ENCODE measurements at places on chromosomes 4 and X. TPM values are rescaled to one million over a fixed set of nuclear protein-coding genes. Genes with fewer than 3 reads are reported as not detected.

- DNase-seq = no peak
These were observed 4.5 kb downstream of the PLXNB3 start for GRCh38 chrX:153768311-153769157.

The DMP1 gene
- not detected for total RNA-seq

DNA sequence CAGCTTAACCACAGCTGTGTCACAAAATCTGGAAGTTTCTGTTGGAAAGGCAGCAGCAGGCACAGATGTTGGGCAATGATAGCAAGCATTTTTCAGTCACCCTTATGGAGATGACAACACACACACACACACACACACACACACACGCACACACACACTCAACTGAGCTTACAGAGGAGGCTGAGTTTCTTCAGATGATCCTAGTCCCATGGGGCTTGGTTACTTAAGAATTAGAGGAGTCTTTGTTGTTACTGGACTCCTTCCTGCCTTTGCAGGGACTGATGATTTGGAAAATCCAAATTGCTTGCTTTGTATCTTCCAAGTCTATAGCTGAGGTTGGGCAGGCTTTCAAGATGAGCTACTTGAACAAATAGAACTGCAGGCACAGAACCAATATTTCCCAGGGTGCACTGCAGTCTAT is 740.1 kb upstream of the PITX2 start:
- DNase-seq = peak; percentile 77

The FMR1NB gene
- not detected for total RNA-seq

GRCh38 chr4:90904021-90904420 is 776.8 kb downstream of the CCSER1 start:
- DNase-seq = no peak

- DNase-seq = peak; percentile 56
These were observed 289.3 kb downstream of the BCOR start for GRCh38 chrX:39808471-39808917.

DNA sequence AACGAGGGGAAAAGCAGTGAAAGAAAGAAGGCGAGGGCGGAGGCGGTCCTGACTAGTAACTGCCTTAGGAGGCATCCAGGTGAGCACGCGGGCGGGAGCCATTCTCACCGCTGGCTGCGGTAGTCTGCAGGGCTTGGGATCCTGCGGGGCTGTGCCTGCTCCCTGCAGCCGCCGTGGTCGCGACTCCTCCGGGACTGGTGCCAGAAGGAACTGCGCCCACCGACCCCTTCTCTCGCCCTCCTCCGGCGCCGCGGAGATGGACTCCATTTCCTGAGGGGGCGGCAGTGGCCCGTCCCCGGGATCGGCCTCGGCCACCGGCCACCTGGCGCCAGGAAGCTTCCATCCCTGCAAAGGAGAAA is 543 bp downstream of the NFXL1 start:
- DNase-seq = no peak

GRCh38 chr4:182644683-182645050 is 272.5 kb downstream of the DCTD start:
- peak; percentile 23 for DNase-seq

The PRDM5 gene
- total RNA-seq = 12.3 TPM

DNA sequence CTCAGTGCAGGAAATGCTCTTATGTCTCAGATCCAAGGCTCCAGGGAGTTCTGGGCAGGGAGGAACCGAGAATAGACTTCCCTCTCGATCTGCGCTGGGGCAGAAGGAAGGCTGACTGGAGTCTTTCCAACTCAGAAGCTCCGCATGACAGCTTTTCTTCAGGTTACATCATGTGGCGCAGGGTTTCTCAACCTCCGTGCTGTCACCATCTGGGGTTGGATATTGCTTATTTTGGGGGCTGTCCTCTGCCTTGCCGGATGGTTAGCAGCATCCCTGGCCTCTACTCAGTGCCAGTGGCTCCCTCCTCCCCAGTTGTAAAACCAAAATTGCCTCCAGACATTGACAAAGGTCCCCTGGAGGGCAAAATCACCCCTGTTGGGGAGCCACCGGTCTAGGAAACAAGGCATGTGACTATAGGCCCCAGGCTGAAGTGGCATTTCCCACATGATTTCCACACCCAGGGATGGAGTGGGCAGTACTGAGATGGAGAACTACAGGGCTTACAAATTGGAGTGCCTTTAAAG is 21.4 kb downstream of the REELD1 start:
- DNase-seq = no peak

The VCX gene
- total RNA-seq = not detected

DNA sequence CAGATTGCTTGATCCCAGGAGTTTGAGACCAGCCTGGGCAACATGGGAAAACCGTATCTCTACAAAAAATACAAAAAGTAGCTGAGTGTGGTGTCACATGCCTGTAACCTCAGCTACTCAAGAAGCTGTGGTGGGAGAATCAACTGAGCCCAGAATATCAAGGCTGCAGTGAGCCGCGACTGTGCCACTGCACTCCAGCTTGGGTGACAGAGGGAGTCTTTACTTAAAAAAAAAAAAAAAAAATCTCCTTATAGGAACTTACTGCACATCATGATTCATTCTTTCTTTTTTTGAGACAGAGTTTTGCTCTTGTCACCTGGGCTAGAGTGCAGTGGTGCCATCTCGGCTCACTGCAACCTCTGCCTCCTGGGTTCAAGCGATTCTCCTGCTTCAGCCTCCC is 24.3 kb downstream of the UPF3B start:
- no peak for DNase-seq

DNA sequence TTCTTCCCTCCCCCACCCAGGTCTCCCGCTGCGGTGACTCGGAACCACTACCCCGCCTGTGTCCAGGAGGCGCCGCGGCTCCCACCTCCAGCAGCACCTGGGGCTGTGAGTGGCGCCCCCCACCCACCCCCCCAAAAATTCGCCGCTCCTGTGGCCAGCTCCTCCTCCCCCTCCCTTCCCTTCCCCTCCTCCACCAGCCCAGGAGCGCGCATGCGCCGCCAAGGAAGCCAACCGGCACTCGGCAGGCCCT is 278 bp downstream of the CLOCK start:
- no peak for DNase-seq

The AR gene
- total RNA-seq = 24.1 TPM

The JAKMIP1 gene
- total RNA-seq = not detected

- DNase-seq = no peak
These were observed 86.0 kb upstream of the AFAP1 start for GRCh38 chr4:8025668-8026067.

The GDPD2 gene
- not detected for total RNA-seq

The YY2 gene
- 0.68 TPM for total RNA-seq

The PDE6B gene
- total RNA-seq = 2.1 TPM

The PGK1 gene
- 277 TPM for total RNA-seq

DNA sequence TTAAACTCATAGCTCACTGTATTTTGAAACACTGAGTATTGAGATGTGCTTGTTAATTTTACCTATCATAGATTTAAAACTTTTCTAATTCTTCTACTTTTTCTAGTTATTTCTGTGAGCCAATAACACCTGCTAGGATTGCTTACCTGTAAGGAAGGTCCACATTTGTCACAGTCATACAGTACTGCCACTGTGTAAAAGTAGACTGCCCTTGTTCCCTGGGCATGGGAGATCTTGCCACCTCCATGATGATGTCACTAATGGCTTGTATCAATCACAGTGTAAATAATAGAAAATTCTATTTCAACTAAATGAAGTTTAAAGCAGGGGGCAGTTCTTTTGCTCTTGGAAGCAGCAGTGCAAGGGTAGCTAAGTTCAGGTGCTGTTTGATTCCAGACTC is 35.9 kb downstream of the GK start:
- DNase-seq = no peak

GRCh38 chrX:41381685-41382084 is 47.7 kb downstream of the DDX3X start:
- DNase-seq = peak; percentile 59

Data from myocyte (in vitro differentiated cells).